Stimulated activated CD4-positive, alpha-beta T cell treated with anti-CD3 and anti-CD28 coated beads, Interleukin-2, amount 100 ng/mL, for 48 hours (primary cell): ENCODE measurements at places on chromosomes 1 and 21.
A peak's percentile ranks its signal among the peaks of the same experiment; 100 is the strongest.

DNA sequence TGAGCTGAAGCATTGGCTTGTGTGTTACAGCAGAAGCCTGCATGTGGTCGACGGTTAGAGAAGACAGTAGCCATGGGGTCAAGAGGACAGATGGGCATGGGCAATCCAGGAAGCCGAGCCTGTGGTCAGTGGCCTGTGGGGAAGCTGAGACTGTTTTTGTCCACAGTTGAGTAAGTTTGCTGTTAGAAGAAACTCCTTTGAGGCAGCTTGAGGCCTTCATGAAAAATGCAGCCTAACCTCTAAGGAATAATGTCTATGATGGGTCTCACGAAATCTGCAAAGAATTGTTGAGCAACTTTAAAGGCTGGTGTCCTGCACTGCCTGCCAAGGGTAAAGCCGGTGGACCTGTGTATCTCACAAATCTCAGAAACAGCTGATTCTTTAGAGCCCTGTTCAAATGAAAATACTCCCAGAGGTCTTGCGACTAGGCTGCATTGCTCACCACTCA is 322.4 kb downstream of the SETD4 start:
- no peak for DNase-seq

DNA sequence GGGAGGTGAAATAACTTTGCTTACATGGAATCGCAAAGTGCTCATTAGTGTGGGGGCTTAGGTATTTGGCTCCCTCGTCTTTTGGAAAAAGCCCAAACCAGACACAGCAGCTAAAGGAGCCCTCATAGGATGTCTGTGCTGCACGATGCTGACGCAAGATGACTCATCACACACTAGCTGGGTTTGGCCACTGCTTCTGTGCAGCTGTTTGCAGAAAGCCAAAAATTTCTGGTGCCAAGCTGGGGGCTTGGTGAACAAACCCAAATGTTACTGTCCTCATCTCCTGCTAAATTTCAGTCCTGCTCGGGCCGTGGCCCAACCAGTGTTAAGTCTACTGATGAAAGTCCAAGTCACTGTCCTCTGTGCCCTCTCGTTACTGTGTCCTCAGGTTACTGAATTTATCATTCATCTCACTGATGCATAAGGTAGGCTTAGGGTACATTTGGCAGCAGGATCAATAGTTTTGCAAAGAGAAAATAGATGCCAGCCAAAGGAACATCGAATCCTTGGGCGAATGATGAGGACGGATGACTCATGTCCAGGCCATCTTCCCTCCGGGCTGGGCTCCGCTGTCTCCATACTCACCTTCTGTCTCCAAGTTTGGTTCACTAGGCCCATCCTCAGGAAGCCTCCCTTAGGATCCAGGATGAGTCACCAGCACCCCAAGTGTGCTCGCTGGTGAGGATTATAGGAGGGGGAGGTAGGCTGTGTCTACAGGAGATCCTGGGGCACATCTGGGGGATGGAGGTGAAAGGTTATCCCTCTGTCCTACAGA is 177.7 kb downstream of the ADSS2 start:
- no peak for DNase-seq

DNA sequence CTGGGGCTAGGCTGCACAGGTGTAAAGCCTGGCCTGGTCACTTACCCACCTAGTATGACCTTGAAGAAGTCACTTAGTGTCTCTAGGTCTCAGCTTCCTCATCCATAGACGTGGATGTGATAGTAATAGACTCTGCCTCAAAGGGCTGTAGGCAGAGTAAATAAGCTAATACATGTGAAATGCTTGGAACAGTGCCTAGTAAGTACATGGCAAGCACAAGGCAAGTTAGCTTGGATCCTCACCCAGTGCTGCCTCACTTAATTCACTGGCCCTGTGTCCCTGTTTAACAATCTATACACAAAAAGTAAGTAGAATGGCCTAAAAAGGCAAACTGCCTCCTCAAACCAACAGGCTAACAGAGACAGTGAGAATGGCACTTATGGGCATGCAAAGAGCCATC is 167.8 kb downstream of the PIGK start:
- no peak for DNase-seq

DNA sequence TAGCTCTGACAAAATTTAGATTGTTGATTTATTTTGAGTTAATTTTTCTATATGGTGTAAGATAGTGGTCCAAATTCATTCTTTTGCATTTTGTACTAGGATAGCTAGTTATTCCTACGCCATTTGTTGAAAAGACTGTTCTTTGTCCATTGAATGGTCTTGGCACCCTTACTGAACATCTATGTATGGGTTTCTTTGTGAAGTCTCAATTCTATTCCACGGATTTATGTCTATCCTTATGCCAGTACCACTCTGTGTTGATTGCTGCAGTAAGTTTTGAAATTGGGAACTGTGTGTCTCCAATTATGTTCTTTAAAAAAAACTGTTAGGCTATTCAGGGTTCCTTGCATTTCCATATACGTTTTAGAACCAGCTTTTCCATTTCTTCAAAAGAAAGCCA is 145.7 kb downstream of the ZNF644 start:
- DNase-seq: no peak

DNA sequence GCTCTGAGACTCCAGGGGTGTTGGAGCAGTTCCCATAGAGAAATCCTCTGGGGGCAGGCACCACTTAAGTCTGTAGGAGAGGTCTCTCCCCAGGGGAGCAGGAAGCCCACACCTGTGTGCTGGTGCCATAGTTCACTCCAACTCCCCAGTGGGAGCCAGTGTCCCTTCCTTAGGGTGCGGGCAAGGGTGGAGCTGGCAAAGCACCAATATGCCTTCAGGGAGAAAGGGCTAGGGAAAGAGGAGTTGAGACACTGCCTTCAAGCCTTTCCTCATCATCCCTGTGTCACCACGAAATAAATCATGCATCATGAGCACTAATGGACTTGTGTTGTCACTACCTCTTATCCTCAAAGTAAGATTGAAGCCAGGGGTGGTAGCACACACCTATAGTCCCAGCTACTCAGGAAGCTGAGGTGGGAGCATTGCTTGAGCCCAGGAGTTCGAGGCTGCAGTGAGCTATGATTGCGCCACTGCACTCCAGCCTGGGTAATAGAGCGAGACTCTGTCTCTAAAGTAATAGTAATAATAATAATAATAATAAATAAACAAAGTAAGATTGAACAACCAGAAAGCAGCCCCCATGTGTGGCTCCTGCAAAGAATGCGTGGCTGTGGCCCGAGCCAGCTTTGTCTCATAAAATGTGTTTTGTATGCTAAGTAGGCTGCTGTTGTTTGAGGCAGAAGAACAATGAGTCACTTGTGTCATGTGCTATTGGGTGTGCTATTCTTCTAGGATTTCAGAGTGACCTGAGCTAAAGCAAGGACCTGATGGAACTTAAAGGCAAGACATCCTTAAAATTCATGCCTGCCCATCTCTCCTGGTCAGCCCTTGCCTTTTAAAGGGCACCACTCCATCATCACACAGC is 6.7 kb upstream of the TIE1 start:
- no peak for DNase-seq

DNA sequence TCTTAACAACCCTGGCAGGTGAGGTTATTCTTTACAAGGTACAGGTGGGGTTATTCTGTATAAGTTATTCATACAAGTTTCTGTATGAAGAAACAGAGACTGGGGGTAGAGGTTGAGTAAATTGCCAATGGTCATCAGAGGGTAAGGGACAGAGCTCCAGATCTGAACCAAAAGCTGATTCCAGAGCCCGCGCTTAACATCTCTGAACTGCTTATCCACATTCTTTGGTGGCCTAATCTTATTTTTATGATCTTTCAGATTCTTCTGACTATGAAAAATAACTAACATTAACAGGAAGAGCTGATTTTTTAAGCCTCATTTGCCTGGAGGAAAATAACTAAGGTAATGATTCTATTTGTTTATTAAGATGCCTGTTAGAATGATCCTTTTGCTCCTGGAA is 63.9 kb upstream of the BARHL2 start:
- no peak for DNase-seq

- DNase-seq: no peak
Observed at GRCh38 chr1:25648681-25649440, 32.3 kb downstream of the MAN1C1 start.

- DNase-seq: no peak
Observed at GRCh38 chr1:89041119-89041641, 18.5 kb upstream of the GBP3 start.

DNA sequence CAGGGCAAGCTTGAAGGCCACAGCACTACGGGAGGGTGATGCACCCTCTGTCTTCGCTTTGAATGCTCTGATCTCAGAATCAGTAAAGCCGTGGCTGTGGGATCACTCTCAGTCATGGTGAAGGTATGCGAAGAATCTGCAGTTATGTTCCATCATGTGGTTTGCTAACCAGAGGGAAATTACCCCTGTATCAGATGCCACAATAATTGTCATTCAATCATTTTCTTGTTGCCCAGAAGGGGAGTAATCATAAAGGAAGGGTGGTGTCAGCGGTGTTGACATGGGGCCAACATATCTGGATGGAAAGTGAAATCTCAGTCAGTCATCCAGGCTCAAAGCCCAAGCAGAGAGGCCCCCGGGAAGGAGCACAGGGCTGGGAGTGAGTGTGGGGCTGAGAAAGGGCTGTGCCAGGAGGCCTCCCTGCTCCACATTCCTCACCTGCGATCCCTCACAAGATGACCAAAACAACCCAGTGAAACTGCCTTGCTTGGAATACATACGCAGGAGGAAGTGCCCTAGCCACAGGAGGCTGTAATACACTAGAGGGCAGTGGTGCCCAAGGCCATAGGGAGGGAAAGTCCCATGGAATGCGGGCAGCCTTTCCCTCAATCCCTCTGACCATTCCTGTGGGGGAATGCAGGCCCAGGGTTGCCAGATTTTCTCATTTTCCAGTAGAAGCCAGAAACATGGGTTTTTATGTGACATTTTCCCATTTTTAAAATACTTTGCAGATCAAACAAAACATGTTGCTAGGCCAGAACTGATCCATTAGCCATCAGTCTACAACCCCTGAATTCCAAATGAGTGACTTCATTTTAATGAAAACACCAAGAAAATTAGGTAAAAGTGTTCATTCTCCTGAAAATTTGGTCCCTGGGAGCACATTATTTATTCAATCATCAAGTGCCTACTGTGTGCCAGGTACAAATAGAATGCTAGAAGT is 95.7 kb upstream of the VANGL1 start:
- DNase-seq: no peak

DNA sequence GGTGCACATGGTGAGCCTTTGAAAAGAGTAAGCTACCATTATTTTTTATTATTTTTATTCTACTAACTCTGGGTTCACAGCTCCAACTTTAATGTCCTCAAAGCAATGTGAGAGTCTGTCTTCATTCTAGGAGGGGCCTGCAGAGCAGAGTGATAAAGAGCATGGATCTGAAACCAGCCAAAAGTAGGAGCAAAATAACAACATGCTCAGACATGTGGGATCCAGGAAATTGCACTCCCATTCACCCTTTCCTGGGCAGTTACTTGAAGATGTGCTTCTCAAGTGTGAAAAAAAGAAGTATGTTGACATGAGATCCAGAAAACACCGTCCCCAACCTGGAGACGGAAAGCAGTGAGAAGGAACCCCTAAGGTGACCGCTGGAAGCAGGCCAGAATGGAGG is 8.7 kb upstream of the LIN28A start:
- DNase-seq: no peak

- peak; percentile 44 for DNase-seq
Observed at GRCh38 chr21:43866260-43866629, 1.2 kb downstream of the AGPAT3 start.

DNA sequence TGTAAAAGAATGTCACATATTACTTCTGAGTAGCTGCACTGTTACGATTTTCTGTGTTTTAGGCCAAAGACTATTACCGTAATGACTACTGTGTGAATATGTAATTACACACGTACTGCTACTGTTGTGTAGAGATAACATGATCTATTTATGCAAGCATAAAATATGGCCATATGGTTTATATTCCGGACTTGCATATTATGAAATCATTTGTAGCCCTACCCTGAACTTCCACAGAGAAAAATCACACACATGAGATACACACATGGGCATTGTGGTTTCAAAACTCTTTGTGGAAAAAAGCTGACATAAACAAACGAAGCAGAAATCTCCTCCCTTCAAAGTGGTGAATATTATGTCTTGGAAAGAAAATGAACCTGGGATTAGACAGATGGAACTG is 373.0 kb upstream of the ADAMTS5 start:
- no peak for DNase-seq
